K562 (cell line): ENCODE measurements at places on chromosomes 2 and 18. TPM values are rescaled to one million over a fixed set of nuclear protein-coding genes. Genes with fewer than 3 reads are reported as not detected.

The SERPINB4 gene
- not detected in 2 replicates for total RNA-seq

The GPR39 gene
- total RNA-seq: 0.04 TPM in 1 of 2 replicates, not detected in the other

The CRIM1 gene
- total RNA-seq: 0.24 and 0.27 TPM in 2 replicates

The PCBP1 gene
- 407 and 420 TPM in 2 replicates for total RNA-seq

The ARHGAP15 gene
- total RNA-seq: 4.2 and 5.1 TPM in 2 replicates

GRCh38 chr2:129778584-129778877 is 200.9 kb upstream of the RAB6C start:
- DNase-seq: no peak

- DNase-seq: no peak
These were observed 50.9 kb downstream of the MYCN start for GRCh38 chr2:15991231-15991630.

DNA sequence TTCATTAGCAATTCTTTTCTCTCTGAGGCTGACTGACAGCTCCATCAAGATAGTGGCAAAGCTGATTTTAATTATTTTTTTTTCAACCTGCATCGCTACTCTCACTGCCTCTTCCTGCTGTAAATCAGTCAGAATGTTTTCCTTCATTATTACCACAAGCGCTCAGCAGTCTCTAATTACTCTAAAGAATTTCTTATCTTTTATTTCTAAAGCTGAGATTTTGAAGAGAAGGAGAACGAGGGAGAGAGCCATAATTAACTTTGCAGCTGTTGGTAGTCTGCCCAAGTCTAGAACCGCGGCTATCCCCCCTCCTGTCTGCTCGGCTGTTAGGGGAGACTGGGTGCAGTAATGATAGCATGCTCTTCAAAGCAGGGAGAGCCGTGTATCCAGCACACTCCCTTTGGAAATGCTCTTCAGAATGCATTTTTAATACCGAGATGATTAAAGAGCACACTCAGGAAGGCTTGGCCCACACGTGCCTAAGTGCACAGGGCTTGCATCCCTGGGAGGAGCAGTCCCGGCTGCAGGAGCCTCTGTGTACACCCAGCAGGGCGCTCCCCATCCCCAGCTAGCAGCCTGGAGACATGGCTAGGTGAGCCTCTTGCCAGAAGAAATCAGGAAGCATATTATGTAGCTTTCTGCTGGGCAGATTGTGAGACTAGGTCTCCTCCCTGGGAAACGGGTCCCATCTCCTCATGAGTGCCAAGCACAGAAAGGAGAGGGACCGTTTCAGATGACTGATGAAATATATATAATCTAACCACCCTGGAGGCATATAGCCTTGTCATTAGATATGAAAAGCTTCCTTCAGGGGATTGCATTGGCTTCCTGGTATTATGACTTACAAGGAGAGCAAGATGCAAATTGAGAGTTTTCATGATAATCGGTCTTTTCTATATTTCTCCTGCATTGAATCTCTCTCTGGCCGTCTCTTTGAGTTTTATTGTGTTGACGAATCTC is 555.2 kb downstream of the CMPK2 start:
- no peak for DNase-seq

- DNase-seq: no peak
These were observed 21.1 kb downstream of the ILKAP start for GRCh38 chr2:238182362-238182761.

GRCh38 chr2:164933671-164934189 is 21.6 kb downstream of the SLC38A11 start:
- DNase-seq: no peak

DNA sequence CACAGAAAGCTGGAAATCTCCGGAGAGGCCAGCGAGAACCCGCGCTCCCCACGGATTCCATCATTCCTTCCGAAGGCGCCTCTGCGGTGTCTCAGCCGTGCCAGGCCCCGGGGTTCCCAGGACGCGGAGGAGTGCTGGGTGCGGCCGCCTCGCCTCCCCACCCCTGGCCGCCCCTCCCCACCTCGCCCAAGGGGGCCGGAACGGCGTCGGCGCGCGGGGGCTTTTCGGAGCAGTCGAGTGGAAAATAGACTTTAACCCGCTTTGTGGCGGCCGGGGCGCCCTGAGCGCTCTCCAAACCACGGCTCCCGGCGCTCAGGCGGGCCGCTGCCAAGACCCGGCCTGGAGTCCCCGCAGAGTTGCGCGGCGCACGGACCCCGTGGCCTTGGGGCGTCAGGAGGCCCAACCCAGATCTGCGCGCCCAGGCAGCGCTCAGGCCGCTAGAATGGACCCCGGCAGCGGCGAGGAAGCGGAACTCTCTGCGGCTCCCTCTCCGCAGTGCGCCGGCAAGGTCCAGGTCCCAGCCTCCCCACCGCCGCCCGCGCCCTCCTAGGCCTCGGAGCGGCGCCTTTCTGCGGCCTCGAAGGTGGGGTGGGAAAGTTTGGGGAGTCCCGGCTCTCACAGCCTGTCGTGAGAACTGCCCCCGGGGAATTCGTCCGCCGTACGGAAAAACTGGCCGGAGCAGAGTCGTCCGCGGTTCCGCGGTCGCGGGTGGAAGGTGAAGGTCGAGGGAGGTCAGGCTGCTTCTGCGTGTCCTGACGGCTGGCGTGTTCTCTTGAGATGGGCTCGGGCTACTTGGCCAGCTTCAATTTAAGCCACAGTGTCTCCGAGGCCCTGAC is 1.2 kb upstream of the EMX1 start:
- peak; percentile 70 for DNase-seq

GRCh38 chr2:217116610-217117009 is 256.7 kb upstream of the TNP1 start:
- no peak for DNase-seq
